ENCODE measurements at places on chromosomes 11 and 22.

DNA sequence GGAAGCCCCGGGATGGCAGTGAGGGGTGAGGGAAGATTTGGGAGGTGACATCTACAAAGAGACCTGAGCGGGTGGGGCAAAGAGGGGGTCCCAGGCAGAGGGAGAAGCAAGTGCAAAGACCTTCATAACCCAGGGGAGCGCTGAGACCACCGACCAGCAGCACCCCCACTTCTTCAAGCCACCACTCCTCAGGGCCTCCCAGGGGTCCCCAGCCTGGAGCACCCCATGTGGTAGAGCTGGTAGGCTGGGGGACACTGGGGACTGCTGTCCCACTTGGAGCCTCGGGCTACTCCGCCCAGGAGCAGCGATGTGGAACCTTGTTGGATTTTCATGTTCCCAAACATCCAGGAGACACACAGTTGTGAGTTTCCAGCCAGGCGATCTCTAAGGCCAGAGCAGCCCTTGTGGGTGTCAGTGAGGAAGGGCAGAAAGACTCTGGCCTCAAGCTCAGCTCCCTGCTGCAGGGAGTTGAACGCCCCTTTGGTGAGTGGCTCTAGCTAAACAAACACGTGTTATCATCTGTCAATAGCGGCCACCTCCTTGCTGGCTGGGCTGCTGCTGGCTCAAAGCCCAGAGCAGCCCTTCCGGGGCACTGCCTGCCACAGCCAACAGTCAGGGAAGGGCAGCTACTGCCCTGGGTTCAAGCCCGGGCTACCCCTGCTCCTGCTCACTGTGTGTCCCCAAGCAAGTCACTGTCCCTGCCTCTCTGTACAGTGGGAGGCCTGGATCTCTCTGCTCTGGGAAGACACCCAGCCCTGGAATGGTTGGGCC lies 25.7 kb upstream of the CHKA start:
- DNase-seq = peak; percentile 94

- DNase-seq = no peak
These were observed 3.9 kb downstream of the TNNT3 start for GRCh38 chr11:1923201-1923956.

DNA sequence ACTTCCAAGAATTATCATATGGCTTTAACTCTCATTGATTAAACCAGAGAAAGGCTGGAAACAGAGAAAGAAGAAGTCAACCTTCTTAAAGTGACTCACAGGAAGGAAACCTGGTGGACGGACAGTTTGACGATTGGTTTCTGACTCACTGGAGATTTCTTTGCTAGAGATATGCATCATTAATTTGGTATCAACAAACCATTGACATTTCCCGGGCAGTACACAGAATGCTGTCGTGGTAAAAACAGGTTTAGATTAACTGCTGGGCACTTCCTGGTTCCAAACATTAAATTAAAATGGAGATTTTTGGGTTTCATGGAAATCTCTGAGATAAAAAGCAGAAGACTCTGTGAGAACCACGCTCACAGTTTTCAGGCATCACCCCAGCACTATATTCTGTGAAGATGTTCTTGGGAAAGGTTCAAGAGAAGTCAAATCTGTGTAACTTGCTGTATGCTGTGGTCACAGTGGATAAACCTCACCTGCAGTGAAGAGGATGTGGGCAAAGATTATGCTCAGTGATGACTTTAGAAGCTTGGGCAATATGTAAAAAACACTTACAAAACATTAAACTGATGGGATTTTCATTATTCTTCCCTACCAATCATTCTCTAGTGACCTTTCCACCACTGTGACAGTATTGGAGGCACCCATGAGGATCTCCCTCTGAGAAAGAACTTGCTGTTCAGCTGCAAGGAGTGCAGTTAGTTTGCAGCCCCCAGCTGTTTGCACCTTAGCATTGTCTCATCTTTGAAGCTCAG lies 61.1 kb upstream of the CD44 start:
- no peak for DNase-seq

DNA sequence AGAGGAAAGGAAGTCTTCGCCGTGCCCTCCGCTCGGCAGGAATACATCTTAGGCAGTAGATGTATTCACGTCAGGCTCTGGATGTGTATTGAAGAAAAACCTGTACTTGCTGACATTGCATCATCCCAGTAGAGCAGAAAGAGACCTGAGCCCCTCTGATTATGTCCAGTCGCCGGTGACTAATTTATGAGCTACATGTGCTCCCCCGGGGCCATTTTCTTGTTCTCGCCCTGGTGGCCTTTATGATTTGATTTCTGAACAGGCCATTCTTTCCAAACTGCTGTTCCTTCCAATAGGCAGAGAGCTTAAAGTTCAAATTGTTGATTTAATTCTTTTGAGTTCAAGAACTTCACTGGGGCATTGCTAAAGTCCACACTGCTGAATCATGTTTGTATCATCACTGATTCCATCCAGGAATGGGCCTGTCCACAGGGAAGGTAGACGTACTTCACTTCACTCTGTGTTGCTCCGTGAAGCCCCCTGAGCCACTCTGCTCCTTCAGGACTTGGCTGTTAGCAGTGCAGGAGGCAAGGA lies 137.3 kb upstream of the RASSF10 start:
- no peak for DNase-seq

DNA sequence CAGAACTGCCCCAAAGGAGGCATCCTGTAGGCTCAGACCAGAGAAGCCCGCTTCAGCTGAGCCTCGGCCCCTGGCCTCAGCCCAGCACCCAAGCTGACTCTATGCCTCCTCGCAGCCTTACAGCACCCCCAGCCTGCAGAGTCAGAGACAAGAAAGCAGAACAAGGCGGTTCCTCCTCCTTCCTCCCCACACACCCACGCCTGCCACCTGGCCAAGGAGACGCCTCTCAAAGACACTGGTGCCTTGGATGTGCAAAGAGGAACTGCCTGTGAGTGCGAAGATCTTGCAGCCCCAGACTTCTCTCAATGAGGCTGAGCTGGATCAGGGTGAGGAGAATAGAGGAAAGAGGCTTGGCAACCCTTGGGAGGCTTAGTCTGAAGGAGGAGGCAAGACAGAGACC lies 60.2 kb downstream of the PDE2A start:
- DNase-seq = no peak

- peak; percentile 89 for DNase-seq
These were observed 69.2 kb downstream of the CD82 start for GRCh38 chr11:44634401-44635281.

DNA sequence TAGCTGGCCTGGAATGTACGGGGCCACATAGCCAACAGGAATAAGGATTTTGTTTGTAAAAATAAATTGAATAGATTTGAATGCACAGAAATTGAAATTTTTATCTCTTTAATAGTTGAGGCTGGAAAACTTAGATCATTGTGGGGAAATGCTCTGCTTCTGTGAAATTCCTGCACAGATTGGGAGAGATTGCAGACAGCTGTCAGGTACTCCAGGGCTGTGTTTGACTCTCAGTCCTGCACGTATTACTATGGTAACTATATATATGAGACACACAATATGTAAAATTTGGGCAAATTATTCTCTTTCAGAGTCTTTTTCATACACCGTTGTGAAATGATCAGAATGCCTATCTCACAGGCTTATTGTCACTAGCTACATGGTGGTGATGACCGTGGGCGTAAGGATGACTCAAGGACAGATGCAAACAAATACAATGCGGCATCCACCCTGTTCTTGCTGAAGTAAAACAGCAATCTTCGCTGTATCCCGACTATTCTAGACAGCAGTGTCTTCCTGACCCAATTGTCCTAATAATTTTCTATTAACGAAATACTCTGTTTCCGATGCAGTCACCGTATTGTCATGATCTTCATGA lies 79.4 kb downstream of the ZC3H12C start:
- no peak for DNase-seq

DNA sequence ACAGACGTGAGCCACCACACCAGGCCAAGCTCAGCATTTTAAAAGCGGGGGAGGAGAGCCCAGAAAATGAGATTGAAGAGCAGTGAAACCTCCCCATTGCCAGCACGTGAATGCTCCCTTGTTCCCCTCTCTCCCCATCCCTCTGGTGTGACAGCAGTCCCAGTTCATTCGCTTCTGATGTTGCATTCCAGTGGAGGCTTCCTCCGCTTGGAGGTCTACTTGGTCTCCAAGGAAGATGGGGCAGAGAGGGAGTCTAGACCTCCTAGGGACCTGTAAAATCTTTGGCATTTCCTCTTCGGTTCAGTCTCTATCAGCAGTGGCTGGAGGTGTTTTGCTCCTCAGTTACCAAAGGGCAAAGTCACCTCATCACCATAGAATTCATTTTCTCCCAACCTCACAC lies 30.2 kb upstream of the EP300 start:
- DNase-seq = no peak

- no peak for DNase-seq
These were observed 110.7 kb downstream of the RPL27A start for GRCh38 chr11:8793114-8793777.

- no peak for DNase-seq
These were observed 80.3 kb upstream of the IZUMO1R start for GRCh38 chr11:94224078-94224477.

GRCh38 chr22:29702931-29703501 lies 16.8 kb upstream of the CABP7 start:
- DNase-seq = peak; percentile 70

- DNase-seq = peak; percentile 30
These were observed 568.6 kb upstream of the CADM1 start for GRCh38 chr11:116072601-116073410.

- no peak for DNase-seq
These were observed 73.0 kb downstream of the CD44 start for GRCh38 chr11:35211952-35212351.

DNA sequence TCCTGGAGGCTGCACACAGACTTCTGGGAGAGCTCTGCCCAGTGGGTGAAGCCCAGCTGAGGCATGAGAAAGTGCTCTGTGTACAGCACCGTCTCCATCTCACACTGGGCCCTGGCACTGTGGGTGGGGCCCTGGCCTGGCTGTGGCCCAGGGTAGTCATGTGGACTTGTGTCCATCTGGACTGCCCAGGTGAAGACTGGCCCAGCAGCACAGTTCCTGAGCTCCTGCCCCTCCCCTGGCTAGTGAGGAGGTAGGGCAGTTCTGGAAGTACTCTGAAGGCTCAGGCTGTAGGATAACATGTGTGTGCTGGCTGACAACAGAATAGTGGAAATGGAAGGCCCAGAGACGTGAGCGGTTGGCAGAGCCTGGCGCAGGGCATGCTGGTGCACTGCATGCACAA lies 35.4 kb downstream of the RSPH14 start:
- DNase-seq = no peak

DNA sequence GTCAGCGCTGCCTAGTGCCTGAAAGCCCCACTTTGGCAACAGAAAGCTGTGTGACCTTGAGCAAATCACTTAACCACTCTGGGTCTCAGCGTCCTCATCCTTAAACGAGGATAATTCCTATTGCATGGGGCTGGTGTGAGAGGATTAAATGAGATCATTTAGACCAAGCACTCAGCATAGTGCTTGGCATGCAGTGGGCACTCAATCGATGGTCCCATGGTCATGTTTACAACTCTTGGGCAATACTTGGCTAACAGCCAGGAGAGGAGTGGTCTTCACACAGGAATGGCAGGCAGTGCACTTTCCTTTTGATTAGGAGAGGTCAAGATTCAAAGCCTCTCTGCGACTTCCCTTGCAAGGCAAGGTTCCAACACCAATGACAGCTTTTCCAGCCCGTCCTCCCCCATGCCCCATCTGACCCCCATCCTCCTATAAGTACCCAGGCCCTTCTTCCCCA lies 14.1 kb downstream of the TNKS1BP1 start:
- no peak for DNase-seq

DNA sequence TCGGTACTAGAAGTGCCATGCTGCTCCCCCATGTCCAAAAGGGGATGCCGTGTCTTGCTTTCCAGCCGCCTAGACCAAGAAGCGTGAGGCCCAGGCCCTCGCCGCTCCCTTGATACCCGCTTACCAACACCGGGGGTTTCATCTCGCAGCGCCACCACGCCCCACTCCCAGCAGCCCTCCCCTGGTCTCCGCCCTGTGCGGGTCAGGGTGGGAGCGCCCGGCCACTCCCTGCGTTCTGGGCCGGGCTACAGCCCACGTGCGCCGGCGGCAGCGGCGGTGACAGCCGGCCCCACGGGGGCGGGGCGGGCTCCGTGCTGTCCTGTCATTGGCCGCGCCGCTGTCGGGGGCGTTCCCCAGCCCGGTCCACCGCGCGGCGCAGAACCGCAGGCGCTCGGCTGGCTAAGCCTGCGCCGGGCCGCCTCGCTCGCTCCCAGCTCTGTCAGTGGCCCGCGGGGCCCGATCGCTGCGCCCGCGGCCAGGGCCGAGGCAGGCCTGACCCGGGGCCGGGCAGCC lies at the start of gene MICAL2:
MICAL2 (plus strand) TSS at position 390 of the 513 bp plus-strand sequence. CDS start 51,566 bp downstream, outside the sequence.
- peak; percentile 89 for DNase-seq
